Muscle of arm (tissue), 14 donors: ENCODE measurements at places on chromosomes 6 and 20.

- no peak for DNase-seq
Observed at GRCh38 chr6:13473768-13474165, 13.6 kb downstream of the GFOD1 start.

GRCh38 chr6:110681543-110682459, 133.5 kb downstream of the CDK19 start:
- no peak for DNase-seq

GRCh38 chr6:93581371-93581770, 162.0 kb upstream of the EPHA7 start:
- DNase-seq: no peak

DNA sequence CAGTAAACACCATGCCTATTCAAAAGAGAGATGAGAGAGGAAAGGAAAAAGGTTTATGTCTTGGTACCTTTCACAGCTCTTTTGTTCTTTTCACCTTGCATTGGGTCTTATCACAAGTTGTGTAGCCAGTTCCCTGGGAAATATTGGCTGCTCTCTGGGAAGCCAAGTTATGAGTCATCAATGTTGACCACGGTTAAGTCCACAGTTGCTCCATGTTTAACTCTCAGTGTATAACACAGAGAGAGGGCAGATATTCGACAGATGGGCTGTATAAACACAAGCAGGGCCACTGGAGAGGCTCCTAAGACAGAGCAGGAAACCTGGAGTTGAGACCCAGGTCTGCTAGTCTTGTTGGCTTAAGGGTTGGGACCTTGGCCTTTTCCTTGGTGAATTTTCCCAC, 718.6 kb downstream of the QKI start:
- no peak for DNase-seq
